Naive thymus-derived CD4-positive, alpha-beta T cell (primary cell): ENCODE measurements at places on chromosomes 7 and 10.

DNA sequence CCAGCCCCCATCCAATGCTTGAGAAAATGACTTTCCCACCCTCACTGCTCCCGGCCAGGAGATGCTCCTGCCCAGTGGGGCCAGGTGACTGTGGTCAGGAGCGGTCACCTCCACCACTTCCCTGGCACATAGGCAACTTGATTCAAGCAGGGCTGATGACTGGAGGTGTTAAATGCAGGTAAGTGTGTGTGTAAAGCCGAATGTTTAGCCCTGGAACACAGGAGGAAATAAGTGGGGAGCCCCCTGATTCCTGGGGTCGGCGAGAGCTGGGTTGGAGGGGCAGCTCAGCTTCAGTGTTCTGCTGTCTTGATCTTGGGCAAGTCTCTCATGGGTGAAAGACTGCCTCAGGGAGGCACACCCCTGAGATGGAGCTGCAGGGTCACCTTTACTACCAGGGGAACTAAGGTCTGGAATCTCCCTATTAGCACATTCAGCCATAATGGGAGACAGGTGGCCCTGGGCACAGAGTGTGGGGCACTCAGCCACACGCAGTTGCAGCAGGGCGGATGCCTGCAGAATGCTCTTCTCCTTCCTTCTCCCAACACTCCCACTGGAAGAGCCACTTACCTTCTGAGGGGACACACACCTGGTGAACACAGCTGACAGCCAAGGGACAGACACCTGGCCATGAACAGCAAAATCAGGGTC, 124.1 kb downstream of the PTPN20 start:
- H3K36me3 ChIP-seq, result no peaks in the 10 kb centered on the region
- no peaks in the 10 kb centered on the region for H3K4me1 ChIP-seq
- no peak overlapping the region for H3K4me3 ChIP-seq
- H3K27me3 ChIP-seq, result no peaks in the 10 kb centered on the region

- H3K4me3 ChIP-seq, result no peak overlapping the region
- no peaks in the 10 kb centered on the region for H3K36me3 ChIP-seq
- H3K27ac ChIP-seq, result no peak overlapping the region
Measured at GRCh38 chr10:33381451-33382215, 47.2 kb upstream of the NRP1 start.

GRCh38 chr10:128875030-128875744, 591.9 kb upstream of the MGMT start:
- H3K4me1 ChIP-seq, result no peaks in the 10 kb centered on the region
- no peak overlapping the region for H3K4me3 ChIP-seq
- no peaks in the 10 kb centered on the region for H3K27me3 ChIP-seq
- no peak overlapping the region for H3K27ac ChIP-seq

DNA sequence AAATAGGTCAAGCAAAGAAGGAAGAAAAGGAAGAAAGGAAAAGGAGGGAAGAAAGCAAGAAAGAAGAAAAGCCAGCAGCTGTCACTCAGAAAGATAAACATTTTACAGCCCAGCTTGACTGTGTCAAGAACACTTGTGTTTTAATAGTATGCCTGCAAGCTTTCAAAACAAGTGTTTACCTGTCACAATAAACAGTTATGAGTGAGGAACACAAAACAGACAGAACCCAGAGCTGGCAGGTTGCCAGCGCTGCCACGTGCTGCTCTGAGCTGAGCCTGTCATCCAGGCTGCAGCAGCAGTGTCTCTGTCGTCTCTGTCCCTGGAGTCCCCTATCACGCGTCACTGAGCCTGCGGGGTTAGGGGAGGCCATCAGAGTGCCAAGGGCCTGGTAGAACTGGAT, 827.6 kb upstream of the AUTS2 start:
- H3K4me3 ChIP-seq, result no peak overlapping the region
- no peaks in the 10 kb centered on the region for H3K36me3 ChIP-seq
- no peaks in the 10 kb centered on the region for H3K4me1 ChIP-seq
- no peak overlapping the region for H3K27ac ChIP-seq
- no peak for DNase-seq

DNA sequence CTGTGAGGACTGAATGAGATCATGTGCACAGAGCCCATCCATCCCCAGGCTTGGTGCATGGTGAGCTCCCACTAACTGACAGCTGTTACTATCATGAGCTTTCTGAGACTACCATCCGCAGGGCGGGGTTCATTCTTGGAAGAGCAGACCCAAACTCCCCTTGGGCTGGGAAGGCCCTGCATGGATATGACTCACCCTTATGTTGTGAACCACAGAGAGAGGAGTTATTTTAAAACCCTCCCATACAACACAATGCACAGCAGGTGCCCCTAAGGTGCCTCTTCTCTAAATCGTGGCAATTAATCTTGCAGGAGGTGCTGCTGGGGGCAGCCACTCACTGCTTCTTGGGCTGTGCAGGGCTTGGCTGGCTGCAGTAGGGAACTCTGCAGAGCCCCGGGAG, 219.1 kb downstream of the GFRA1 start:
- no peak overlapping the region for H3K27ac ChIP-seq
- no peaks in the 10 kb centered on the region for H3K4me1 ChIP-seq
- no peak overlapping the region for H3K4me3 ChIP-seq
- H3K27me3 ChIP-seq, result no peaks in the 10 kb centered on the region

- H3K27ac ChIP-seq, result peak overlapping the region; percentile 83
- no peaks in the 10 kb centered on the region for H3K27me3 ChIP-seq
- peaks cover 40% of the 10 kb centered on the region for H3K4me1 ChIP-seq
- H3K4me3 ChIP-seq, result peak overlapping the region; percentile 91
Measured at GRCh38 chr10:73785721-73786511, 510 bp downstream of the ZSWIM8 start.

GRCh38 chr7:37960483-37960882, 40.0 kb downstream of the EPDR1 start:
- H3K4me3 ChIP-seq, result no peak overlapping the region
- DNase-seq, result no peak
- no peaks in the 10 kb centered on the region for H3K4me1 ChIP-seq
- H3K27ac ChIP-seq, result no peak overlapping the region
- H3K36me3 ChIP-seq, result no peaks in the 10 kb centered on the region

DNA sequence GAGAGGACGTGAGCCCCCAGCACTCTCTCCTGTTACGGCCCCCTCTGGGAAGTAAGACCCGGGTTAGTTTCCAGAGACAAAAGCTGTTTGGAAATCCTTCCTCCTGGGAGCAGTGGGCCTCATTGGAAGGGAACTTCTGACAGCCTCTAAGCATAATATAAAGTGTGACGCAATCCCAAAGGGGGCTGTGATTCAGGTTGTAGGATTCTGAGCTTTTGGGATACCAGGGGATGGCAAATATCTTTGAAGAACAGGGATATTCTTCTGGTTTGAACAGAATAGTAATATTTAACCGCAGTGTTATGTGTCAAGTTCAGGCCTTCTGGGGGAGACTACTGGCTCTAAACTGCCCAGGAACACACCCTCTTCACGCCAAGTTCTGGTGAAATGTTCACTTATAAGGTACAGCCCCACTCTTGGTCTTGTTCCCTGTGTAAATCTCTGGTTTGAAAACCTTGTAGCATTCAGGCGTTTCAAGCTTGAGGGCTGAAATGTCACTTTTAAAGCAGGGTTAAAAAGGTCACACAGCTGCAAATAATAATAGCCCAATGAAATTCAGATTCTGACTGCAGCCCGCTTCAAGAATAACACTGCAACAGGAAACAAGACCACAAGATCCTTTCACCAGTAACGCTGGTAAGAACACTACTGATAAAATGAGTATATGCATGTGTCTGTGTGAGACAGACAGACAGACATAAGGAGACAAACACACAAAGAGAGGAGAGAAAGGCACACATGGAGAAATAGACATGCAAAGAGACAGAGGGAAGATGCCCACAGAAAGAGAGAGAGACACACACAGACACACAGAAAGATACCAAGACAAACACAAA, 69.0 kb downstream of the CREB5 start:
- H3K27me3 ChIP-seq, result no peaks in the 10 kb centered on the region
- no peak for DNase-seq
- H3K4me3 ChIP-seq, result no peak overlapping the region

- H3K27me3 ChIP-seq, result no peaks in the 10 kb centered on the region
- H3K27ac ChIP-seq, result no peak overlapping the region
- H3K36me3 ChIP-seq, result no peaks in the 10 kb centered on the region
Measured at GRCh38 chr10:114388275-114388674, 16.0 kb downstream of the AFAP1L2 start.

DNA sequence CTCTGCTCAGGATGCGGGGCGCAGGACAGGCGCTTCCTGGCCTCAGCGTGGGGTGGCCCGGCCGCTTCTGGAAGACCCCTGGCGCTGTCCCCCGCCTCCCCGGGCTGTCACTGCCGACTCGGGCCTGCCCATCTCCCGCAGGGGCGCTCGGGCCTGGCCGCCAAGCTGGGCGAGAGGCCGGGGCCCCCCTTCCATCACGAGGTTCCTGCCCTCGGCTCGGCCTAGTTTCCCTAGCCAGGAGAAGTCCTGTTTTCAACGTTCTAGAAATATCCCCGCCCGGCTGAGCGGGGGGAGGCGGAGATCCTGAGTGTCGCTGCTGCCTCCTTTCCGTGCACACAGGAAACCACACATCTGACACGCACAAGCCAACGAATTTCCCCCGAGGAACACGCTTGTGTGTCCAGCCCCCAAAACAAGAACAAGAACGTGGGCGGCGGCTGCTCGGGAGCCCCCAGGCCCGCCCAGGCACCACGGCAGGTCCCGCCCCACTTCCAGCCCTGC, 33.7 kb downstream of the AP5Z1 start:
- H3K27me3 ChIP-seq, result no peaks in the 10 kb centered on the region
- H3K4me3 ChIP-seq, result peak overlapping the region; percentile 46
- no peak overlapping the region for H3K27ac ChIP-seq
- peaks cover 2% of the 10 kb centered on the region for H3K4me1 ChIP-seq
- no peak for DNase-seq

- DNase-seq, result peak; percentile 6
- no peaks in the 10 kb centered on the region for H3K4me1 ChIP-seq
- H3K27me3 ChIP-seq, result no peaks in the 10 kb centered on the region
Measured at GRCh38 chr10:52883996-52884871, 111.7 kb upstream of the MBL2 start.

DNA sequence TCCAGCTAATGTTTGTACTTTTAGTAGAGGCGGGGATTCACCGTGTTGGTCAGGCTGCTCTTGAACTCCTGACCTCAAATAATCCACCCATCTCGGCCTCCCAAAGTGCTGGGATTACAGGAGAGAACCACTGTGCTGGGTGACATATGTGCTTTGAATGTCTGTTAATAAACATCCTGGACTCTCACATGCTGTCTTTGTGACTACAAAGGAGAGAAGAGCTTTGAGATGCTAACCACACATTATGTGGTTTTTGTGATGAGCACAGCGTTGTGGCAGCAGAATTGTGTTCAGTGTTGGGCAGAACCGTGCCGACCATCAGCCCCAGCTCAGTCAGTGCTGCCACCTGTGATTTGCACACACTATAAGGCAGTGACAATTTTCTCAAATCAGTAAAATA, 500.1 kb upstream of the KLF6 start:
- no peak overlapping the region for H3K27ac ChIP-seq
- H3K27me3 ChIP-seq, result no peaks in the 10 kb centered on the region
- no peaks in the 10 kb centered on the region for H3K4me1 ChIP-seq
- H3K4me3 ChIP-seq, result no peak overlapping the region
- no peaks in the 10 kb centered on the region for H3K36me3 ChIP-seq

GRCh38 chr10:34728361-34728760, 86.7 kb downstream of the PARD3 start:
- DNase-seq, result no peak
- no peak overlapping the region for H3K4me3 ChIP-seq
- H3K27ac ChIP-seq, result no peak overlapping the region
- H3K4me1 ChIP-seq, result no peaks in the 10 kb centered on the region
- H3K27me3 ChIP-seq, result no peaks in the 10 kb centered on the region
- no peaks in the 10 kb centered on the region for H3K36me3 ChIP-seq

GRCh38 chr10:44937196-44938005, 22.2 kb upstream of the RASSF4 start:
- H3K27me3 ChIP-seq, result no peaks in the 10 kb centered on the region
- no peak overlapping the region for H3K4me3 ChIP-seq
- H3K27ac ChIP-seq, result no peak overlapping the region
- H3K4me1 ChIP-seq, result no peaks in the 10 kb centered on the region

- no peak overlapping the region for H3K27ac ChIP-seq
- H3K36me3 ChIP-seq, result no peaks in the 10 kb centered on the region
- DNase-seq, result no peak
- no peaks in the 10 kb centered on the region for H3K4me1 ChIP-seq
Measured at GRCh38 chr7:79563821-79564522, 110.5 kb upstream of the MAGI2 start.

GRCh38 chr7:137025469-137026175, 157.2 kb downstream of the CHRM2 start:
- H3K36me3 ChIP-seq, result no peaks in the 10 kb centered on the region
- no peaks in the 10 kb centered on the region for H3K27me3 ChIP-seq
- H3K4me3 ChIP-seq, result no peak overlapping the region
- H3K27ac ChIP-seq, result no peak overlapping the region
- DNase-seq, result no peak
- no peaks in the 10 kb centered on the region for H3K4me1 ChIP-seq

GRCh38 chr7:98470485-98471240, 69.8 kb upstream of the BAIAP2L1 start:
- H3K27me3 ChIP-seq, result no peaks in the 10 kb centered on the region
- no peaks in the 10 kb centered on the region for H3K36me3 ChIP-seq
- no peak overlapping the region for H3K27ac ChIP-seq
- no peak overlapping the region for H3K4me3 ChIP-seq
- H3K4me1 ChIP-seq, result no peaks in the 10 kb centered on the region

GRCh38 chr10:63430091-63430998, 35.4 kb downstream of the JMJD1C start:
- H3K4me3 ChIP-seq, result no peak overlapping the region
- no peaks in the 10 kb centered on the region for H3K36me3 ChIP-seq

GRCh38 chr7:24576171-24577025, 3.1 kb downstream of the PALS2 start:
- no peaks in the 10 kb centered on the region for H3K27me3 ChIP-seq
- no peak overlapping the region for H3K27ac ChIP-seq
- peaks cover 13% of the 10 kb centered on the region for H3K4me1 ChIP-seq
- DNase-seq, result no peak

- DNase-seq, result no peak
- no peaks in the 10 kb centered on the region for H3K27me3 ChIP-seq
- no peaks in the 10 kb centered on the region for H3K36me3 ChIP-seq
- H3K27ac ChIP-seq, result no peak overlapping the region
- no peaks in the 10 kb centered on the region for H3K4me1 ChIP-seq
- no peak overlapping the region for H3K4me3 ChIP-seq
Measured at GRCh38 chr7:4655311-4655710, 26.8 kb upstream of the FOXK1 start.

- no peak overlapping the region for H3K4me3 ChIP-seq
- no peaks in the 10 kb centered on the region for H3K4me1 ChIP-seq
- no peak for DNase-seq
- H3K27ac ChIP-seq, result no peak overlapping the region
Measured at GRCh38 chr10:28879246-28879645, 201.9 kb downstream of the BAMBI start.
